Thoracic aorta (tissue), 2 donors: ENCODE measurements at places on chromosomes 7 and 10.
A peak's percentile ranks its signal among the peaks of the same experiment; 100 is the strongest.

GRCh38 chr10:7969623-7970022 is 84.9 kb upstream of the GATA3 start:
- no peak overlapping the region for H3K4me3 ChIP-seq
- H3K4me1 ChIP-seq = no peaks in the 10 kb centered on the region
- no peaks in the 10 kb centered on the region for H3K36me3 ChIP-seq
- no peaks in the 10 kb centered on the region for H3K27me3 ChIP-seq
- no peak overlapping the region for H3K27ac ChIP-seq

DNA sequence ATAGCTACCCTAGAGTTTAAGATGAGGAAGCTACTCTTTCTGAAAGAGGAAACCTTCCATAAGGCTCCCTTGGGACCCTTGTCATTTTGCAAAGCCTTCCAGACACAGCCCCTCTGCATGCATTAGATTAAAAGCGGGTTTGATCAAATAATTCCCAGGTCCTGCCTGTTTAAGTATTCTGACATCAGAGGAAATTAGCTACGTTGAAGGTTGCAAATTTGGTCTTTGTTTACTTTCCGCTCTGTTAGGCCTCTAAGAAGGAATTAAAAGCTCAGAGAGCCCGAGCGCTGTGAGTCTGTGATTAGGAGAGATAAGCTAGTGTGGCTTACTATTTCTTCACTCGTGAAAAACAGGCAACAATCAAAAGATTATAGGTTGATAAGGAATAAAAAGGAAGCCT is 1.4 kb upstream of the THSD7A start:
- no peaks in the 10 kb centered on the region for H3K27me3 ChIP-seq
- H3K36me3 ChIP-seq = no peaks in the 10 kb centered on the region
- DNase-seq = no peak
- peaks cover 3% of the 10 kb centered on the region for H3K4me1 ChIP-seq
- no peak overlapping the region for H3K4me3 ChIP-seq
- no peak overlapping the region for H3K27ac ChIP-seq

GRCh38 chr7:45578022-45578421 is 3.9 kb downstream of the ADCY1 start:
- H3K4me3 ChIP-seq = no peak overlapping the region
- no peak for DNase-seq
- H3K27me3 ChIP-seq = no peaks in the 10 kb centered on the region
- no peaks in the 10 kb centered on the region for H3K36me3 ChIP-seq
- peaks cover 10% of the 10 kb centered on the region for H3K4me1 ChIP-seq

DNA sequence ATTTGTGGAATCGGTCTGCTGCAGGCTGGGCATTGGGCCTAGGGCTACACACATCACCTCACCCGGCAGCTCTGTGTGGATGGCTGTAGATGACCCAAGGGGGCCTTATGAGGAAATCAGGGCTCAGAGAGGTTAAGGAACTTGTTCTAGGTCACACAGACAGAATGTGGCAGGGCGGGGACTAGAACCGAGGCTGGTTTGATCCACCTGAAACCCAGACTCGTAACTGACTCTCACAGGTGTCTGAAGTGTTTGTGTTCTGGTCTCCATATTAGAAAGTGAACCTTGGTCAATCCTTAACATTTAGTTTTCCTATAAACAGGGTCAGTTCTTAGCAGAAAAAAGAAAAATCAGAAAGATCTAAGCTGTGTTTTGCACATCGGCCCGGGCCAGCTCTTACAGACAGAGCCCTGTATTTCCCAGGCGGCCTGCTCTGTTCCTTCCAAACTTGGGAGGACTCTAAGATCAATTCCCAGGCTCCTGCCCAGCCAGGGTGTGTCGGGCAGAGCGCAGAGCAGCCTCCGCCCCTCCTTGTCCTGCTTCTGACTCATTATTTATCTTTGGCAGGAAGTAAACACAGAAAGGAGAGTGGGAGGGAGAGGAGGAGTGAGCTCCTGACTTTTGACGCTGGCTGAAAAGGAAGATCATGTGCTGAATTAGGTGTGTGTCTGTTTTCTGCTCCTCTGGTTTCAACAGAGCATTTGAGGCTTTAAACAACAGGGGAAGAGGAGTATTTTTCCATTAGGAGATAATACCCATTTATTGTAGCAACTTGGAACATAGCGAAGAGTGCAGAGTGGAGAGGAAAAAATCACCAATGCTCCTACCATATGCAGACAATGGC is 74.1 kb downstream of the TACC2 start:
- DNase-seq = peak; percentile 44
- H3K4me1 ChIP-seq = peaks cover 13% of the 10 kb centered on the region
- peak overlapping the region; percentile 77 for H3K27ac ChIP-seq

- no peaks in the 10 kb centered on the region for H3K27me3 ChIP-seq
- H3K36me3 ChIP-seq = no peaks in the 10 kb centered on the region
- no peak overlapping the region for H3K4me3 ChIP-seq
Measured at GRCh38 chr10:121262774-121263430, 335.3 kb downstream of the FGFR2 start.

GRCh38 chr7:124085179-124085578 is 52.3 kb upstream of the TMEM229A start:
- no peak for DNase-seq
- H3K4me1 ChIP-seq = peaks cover 18% of the 10 kb centered on the region
- no peak overlapping the region for H3K27ac ChIP-seq
- no peak overlapping the region for H3K4me3 ChIP-seq
- H3K36me3 ChIP-seq = no peaks in the 10 kb centered on the region

DNA sequence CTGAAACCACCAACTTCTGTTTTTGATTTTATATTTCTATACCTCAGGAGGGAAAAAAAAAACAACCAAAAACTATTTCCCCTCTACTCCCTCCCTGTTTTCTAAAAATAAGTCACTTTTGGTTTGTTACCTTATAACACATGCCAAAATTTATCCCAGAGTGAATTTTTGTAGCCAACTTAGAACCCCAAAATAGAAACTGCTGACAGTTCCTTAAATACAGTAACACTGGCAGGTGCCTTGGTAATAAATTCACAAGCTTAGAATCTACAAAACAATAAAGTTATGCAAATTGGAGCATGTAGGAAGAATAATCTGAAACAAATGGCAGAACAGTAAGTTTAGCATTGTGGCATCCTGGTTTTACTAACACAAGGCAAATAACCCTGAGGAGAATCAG is 165.0 kb upstream of the HDAC9 start:
- H3K36me3 ChIP-seq = no peaks in the 10 kb centered on the region
- peaks cover 16% of the 10 kb centered on the region for H3K4me1 ChIP-seq
- no peak for DNase-seq
- no peak overlapping the region for H3K27ac ChIP-seq
- no peaks in the 10 kb centered on the region for H3K27me3 ChIP-seq

GRCh38 chr10:112687647-112688046 is 240.6 kb downstream of the VTI1A start:
- no peaks in the 10 kb centered on the region for H3K4me1 ChIP-seq
- no peak overlapping the region for H3K4me3 ChIP-seq
- no peaks in the 10 kb centered on the region for H3K36me3 ChIP-seq
- no peaks in the 10 kb centered on the region for H3K27me3 ChIP-seq
- DNase-seq = no peak

DNA sequence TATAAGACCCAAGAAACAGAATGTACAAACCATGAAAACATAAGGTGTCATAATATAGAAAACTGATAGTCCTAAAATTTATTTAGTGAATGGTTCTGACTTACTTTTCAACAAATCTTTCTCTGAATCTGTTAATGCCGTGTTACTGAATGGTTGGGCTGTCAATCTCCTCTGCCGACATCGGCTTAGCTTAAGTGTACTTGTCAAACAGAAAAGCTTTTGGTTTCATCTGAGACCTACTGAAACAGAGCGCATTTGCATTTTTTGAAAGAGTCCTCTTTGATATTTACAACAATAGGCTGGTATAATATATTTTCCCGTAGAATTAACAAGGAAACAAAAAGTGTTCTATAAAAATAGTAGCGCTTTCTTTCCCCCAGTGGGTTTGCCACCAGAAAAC is 120.9 kb upstream of the ZNF804B start:
- H3K4me3 ChIP-seq = no peak overlapping the region
- H3K27me3 ChIP-seq = no peaks in the 10 kb centered on the region
- H3K36me3 ChIP-seq = no peaks in the 10 kb centered on the region
- no peak for DNase-seq
- no peak overlapping the region for H3K27ac ChIP-seq
- H3K4me1 ChIP-seq = no peaks in the 10 kb centered on the region

- H3K4me1 ChIP-seq = no peaks in the 10 kb centered on the region
- no peaks in the 10 kb centered on the region for H3K36me3 ChIP-seq
- no peak overlapping the region for H3K4me3 ChIP-seq
- no peak overlapping the region for H3K27ac ChIP-seq
Measured at GRCh38 chr10:43461950-43462349, 25.0 kb downstream of the ZNF487 start.

GRCh38 chr10:110788620-110789385 is 82.9 kb upstream of the PDCD4 start:
- no peaks in the 10 kb centered on the region for H3K36me3 ChIP-seq
- no peak overlapping the region for H3K4me3 ChIP-seq
- DNase-seq = no peak
- H3K27ac ChIP-seq = no peak overlapping the region

GRCh38 chr10:53162856-53163255 is 390.3 kb upstream of the MBL2 start:
- H3K27me3 ChIP-seq = no peaks in the 10 kb centered on the region
- no peaks in the 10 kb centered on the region for H3K4me1 ChIP-seq
- H3K27ac ChIP-seq = no peak overlapping the region
- no peak overlapping the region for H3K4me3 ChIP-seq

DNA sequence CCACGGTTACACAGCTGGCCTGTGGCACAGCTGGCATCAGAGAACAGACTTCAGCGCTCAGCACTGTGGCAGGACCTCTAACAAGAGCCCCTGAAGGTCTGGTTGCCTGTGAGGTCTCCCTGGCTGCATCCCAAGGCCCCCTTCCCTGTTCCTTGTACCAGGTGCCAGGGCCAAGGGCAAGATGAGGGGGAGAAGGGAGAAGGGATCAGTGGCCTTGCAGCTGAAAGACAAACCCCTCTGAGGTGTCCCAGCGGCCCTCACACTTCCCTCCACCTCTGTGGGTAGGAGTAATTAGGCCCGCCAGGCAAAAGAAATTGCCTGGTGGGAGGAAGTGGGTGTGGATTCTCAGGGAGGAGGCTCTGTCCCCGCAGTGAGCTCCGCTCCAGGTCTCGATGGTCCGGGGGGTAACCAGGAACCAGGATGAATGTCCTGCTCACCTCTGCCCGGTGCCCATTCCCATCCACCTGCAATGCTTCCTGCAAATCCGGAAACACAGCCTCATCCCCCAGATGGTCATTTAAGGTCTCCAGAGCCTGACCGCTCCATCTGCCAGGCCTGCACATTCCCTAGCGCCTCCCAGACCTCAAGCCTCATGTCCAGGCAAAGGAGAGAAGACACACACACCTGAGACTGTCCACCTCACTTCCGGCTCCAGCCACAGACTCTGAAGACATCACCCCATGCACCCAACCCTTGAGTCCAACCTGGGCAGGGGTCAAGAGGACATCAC is 22.7 kb downstream of the GRID2IP start:
- no peak for DNase-seq
- no peaks in the 10 kb centered on the region for H3K4me1 ChIP-seq
- H3K27ac ChIP-seq = no peak overlapping the region
- H3K27me3 ChIP-seq = no peaks in the 10 kb centered on the region
- no peak overlapping the region for H3K4me3 ChIP-seq
